ENCODE measurements at places on chromosomes 11 and 22.

GRCh38 chr11:34948696-34949095, 32.3 kb downstream of the PDHX start:
- no peak for DNase-seq

DNA sequence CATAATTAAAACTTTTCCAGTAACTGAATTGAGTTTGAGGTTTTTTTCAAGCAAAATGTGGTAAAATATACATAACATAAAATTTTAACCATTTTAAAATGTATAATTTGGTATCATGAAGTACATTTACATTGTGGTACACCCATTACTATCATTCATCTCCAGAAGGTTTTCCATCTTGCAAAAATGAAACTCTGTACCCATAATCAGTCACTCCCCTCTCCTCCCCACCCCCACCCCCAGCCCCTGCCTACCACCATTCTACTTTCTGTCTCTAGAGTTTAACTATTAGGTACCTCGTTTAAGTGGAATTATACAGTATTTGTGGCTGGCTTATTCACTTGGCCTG, 63.7 kb downstream of the MICAL2 start:
- DNase-seq = no peak

DNA sequence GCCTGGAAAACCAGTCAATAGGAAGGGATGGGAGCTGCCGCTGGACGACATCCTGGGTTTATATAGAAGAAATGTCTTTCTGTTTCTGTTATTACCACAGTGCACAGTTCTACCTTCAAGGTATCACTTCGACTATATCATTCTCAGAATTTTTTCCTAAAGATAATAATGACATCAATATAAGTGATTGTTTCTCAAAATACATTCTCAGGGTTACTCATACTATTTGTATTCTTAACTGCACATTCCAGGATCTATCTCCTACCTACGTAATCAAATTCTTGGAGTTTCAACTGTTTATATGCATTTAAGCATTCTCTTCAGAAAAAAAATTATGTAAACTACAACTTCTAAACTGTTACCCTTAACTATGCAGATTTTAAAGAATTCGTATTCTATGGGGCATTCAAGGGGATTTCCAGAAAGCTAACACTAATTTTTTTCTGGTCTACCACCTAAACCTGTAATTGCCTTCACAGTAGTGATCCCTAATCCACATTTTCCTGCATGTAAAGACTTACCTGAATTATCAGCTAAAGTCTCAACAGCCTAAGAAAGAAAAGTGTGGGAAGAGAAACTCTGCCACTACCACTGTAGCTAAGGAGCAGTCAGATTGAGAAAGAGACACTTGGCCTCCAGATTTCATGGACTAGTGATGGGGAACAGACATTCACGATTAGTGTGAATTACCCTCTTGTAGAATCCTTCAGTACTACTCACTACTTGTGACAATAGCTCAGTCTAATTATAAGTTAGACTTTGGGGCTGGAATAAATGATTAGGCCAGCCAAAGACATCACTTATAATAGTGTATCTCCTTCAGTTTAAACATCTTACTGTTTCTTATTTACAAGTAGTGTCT, at the start of gene OR51B5:
TSS of gene OR51B5 (minus strand) at position 51 of the 862 bp plus-strand sequence. CDS start at position 51, 0 bp downstream.
- DNase-seq = no peak

DNA sequence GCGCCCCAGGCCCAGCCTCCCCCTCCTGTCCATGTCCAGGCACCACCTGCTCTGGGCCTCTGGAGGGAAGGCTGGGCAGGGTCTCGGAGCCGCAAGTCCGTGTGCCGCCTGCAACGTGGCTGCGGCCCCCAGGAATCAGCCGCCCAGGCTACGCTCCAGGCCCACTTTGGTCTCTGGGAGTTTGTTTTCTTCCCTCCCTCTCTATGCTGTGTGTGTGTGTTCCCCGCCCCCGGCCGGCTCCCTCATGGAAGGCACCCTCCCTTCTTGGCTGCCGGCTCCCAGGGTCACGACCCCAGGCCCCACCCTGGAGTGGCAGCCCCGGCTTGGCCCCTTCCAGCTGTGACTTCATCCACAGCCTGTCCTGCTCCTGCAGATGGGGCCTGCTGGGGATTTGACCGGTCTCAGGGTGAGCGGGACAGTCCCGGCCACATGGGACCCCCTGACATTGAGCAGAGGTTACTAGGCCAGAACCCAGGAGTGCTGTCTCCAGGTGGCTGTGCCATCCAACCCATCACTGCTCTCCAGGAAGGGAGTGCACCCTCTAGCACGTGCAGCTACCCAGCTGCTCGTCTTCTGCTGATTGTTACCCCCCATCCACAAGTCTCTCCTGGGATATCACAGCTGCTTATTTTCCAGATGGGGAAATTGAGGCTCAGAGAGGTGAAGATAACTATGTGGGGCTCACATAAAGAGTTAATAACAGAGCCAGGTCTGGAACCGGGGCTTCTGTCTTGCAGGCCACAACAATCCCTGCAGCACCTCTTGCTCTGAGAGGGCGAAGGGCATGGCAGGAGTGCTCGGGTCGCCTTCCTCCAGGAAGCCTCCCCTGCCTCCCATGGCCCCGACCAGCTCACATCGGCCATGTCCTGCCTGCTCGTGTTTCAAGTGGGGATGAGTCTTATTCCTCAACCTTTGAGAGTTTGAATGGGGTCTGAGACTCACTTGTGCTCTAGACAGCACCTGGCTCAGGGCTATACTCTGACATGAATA, 2.8 kb upstream of the LIF start:
- DNase-seq = peak; percentile 40

DNA sequence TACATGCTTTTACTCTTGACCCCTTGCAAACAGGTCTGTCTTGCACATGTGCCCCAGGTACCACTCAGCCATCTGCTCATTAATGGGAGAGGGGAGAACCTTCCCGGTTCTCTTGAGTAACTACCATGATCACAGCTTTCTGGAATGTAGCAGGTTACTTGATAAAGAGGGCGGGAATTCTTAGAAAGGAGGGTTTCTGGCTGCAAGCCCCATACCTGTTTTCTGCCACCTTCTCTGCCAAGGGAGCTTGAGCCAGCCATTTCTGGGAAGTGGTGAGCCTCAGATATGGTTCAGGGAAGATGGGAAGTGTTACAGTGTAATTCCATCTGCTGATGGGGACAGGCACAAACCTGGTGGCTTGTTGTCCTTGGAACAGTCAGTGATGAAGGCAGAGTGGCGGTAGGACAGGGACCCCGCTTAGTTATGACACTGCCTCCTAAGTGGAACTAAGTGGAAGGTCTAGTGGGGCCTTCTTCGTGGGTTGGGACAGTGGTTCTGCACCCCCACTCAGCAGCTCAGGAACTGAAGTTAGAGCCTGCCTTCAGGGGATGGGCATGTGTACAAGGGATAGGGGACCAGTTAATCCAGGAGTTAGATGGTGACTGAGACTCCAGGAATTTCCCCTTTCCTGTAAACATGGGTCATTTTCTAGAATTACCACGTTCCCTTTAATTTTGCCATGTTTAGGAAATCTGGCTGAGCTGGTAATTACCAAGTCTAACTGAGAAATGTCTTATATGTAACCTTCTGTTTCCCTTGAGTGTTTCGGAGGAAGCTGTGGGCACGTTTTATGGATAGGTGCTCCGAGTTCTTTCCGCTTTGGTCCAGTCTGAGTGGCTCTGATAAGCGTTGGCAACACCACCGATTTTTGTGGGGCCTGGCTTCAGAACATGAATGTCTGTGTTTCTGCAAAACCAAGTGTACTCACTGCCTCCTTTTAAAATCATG, 35.3 kb downstream of the BCR start:
- no peak for DNase-seq

- DNase-seq = no peak
These were observed 1.8 kb upstream of the LRRC75B start for GRCh38 chr22:24594569-24595120.

DNA sequence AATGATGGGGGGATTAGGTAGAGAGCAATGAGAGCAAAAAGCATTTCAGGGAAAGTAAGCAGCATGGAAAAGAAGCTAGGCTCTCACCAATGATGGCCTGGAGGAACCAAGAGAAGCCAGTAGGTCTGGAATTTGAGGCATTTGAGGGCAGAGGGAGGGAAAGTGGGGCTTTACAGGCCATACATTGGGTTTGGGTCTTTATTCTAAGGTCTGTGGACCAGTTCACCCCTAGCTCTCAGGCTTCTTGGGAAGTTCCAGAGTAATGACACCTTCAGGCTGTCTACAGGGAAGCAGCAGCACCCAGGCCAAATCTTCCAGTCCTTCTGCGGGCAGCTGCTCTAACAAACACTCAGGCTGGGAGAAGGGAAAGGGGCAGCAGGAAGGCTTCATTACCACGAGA, 29.4 kb downstream of the ARFGAP2 start:
- no peak for DNase-seq

DNA sequence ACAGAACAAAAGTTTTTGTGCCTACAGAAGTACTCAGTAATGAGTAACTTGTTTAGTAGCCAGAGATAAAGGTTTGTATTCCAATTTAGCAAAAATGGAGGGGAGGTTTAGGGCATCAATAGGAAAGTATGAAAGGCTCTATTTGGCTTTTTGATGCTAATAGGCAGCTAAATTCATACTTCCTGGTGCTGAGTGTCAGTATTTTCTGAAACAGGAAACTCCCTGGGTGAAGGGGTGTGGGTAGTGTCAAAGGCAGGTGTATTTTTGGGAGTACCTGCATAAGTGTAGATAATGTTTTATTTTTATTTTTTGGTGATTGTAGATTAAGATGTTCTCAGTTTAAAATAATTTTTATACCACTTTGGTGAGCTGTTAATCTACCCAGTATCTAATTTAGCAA, 29.3 kb upstream of the MMP7 start:
- no peak for DNase-seq

DNA sequence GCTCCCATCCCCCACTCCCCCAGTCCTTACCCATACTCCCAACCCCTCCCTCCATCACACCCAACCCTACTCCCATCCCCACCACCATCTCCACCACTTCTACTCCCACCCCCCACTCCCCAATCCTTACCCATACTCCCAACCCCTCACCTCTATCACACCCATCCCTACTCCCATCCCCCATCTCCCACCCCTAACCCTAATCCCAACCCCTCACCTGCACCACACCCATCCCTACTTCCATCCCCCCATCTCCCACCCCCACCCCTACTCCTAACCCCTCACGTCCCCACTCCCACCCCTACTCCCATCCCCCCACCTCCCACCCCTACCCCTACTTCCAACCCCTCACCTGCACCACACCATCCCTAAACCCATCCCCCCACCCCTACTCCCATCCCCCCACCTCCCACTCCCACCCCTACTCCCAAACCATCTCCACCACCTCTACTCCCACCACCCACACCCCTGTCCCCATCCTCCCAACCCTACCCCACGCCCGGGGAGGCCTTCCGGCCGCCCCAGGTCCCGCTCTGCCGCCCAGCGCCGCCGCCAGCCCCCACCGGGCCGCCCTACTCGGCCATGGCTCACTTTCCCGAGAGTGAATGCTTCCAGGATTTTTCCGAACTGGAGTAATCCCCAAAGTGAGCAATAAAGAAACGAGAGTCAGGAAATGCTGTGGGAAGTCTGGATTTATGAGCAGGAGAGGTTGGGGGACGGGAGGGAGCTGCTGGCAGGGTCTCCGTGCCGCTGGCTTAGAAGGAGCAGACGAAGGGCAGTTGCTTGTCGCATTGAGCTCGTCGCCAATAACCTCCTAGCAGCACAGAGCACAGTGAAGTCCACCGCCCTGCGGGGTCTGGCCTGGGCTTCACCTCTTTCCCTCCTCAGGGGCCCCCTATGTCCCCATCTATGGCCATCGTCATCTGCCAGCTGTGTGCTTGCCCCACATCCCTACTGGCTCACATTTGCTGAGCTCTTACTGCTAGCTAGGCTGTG, 4.6 kb downstream of the PRG3 start:
- no peak for DNase-seq

- peak; percentile 50 for DNase-seq
These were observed 105.1 kb downstream of the FBXO7 start for GRCh38 chr22:32579529-32580220.

DNA sequence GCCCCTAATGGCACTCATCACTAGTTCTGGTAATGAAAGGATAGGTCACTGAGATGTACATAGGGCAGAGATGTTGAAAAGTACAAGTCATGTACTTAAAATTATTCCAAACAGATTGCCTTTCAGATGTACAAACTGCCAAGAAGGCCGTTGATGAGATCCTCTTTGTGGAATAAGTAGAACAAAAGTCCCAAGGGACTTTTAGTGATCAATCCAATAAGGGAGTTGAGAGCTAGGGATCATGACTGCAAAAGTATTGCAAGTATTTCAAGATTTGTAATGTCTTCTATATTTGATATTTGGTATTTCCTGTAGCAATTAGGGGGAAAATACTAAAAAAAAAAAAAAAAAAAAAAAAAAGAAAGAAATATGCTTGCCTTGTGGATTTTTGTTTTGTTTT, 82.2 kb downstream of the ATG16L2 start:
- DNase-seq = no peak

DNA sequence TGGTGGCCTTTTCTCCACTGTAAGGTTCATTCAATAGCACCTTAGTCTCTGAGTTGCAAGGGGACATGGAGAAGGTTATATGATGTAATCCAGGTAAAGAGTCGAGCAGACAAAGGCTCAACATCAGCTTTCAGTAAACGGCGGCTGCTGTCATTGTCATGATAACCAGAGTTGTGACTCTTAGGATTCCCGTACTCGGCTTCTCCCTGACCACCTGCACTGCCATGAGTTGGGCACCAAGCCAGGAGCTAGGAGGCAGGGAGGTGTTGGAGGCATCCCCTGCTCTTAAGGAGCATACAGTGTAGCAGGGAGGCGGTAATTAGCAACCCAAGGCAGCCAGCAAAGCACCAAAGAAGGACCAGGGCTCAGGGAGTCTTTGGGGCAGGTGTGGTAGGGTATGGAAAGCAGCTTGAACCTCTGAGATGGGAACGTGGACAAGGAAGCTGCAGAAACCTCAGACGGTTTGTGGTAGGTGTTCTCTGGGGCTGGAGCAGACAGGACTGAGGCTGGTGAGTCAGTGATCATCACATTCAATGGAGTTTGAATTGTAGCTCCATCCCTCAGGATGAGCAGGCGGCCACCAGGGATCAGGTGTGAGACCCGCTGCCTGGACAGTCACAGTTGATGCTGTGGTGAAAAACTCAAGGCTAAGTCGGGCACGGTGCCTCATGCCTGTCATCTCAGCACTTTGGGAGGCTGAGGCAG, 31.7 kb downstream of the LIF start:
- no peak for DNase-seq

- DNase-seq = peak; percentile 13
These were observed at the start of gene HEPACAM for GRCh38 chr11:124935548-124936514. Gene HEPACAM (minus strand): TSS chr11:124936047. CDS start chr11:124936006, 41 bp downstream.

GRCh38 chr11:12154871-12155668, 44.7 kb downstream of the MICAL2 start:
- no peak for DNase-seq

- no peak for DNase-seq
These were observed 18.4 kb upstream of the CTSD start for GRCh38 chr11:1782031-1782590.

- no peak for DNase-seq
These were observed 26.1 kb downstream of the ABTB2 start for GRCh38 chr11:34331736-34332135.

DNA sequence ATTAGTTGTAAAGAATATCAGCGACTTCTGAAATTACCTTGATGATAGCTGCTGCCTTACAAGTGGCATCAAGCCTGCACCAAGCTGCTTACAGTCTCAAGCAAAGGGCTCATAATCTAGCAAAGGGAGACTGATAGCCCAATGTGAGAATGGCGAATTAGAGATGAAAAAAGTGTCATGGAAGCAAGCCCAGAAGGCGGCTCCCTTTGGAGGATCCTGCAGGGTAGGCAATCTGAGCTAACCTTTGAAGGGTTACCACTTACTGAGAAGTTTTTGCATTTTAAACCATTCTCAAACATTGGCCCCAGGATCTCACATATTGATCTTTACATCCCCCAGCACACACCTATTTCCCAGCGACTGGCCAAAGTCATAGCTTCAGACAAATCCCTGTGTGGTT, 18.5 kb downstream of the GAB2 start:
- no peak for DNase-seq

All from HepG2 (cell line).